ENCODE measurements at places on chromosomes 5 and 9. TPM values are rescaled to one million over a fixed set of nuclear protein-coding genes. Genes with fewer than 3 reads are reported as not detected.

FCN2 gene
- not detected for total RNA-seq

C5orf58 gene
- not detected for total RNA-seq

RBM18 gene
- total RNA-seq = 8.9 TPM

ZBED3 gene
- 2.8 TPM for total RNA-seq

EQTN gene
- not detected for total RNA-seq

FER gene
- total RNA-seq = 25.0 TPM

NDOR1 gene
- 5.1 TPM for total RNA-seq

KIF12 gene
- total RNA-seq = not detected

TXN gene
- 530 TPM for total RNA-seq

PLEKHG4B gene
- total RNA-seq = under 0.01 TPM

IL3 gene
- not detected for total RNA-seq

STK32A gene
- total RNA-seq = 0.44 TPM

CER1 gene
- not detected for total RNA-seq

Measured in smooth muscle cell of trachea (primary cell).